ENCODE measurements at places on chromosomes 5 and 9.

- no peak for DNase-seq
Measured at GRCh38 chr5:9562141-9562540, 16.3 kb upstream of the SEMA5A start.

DNA sequence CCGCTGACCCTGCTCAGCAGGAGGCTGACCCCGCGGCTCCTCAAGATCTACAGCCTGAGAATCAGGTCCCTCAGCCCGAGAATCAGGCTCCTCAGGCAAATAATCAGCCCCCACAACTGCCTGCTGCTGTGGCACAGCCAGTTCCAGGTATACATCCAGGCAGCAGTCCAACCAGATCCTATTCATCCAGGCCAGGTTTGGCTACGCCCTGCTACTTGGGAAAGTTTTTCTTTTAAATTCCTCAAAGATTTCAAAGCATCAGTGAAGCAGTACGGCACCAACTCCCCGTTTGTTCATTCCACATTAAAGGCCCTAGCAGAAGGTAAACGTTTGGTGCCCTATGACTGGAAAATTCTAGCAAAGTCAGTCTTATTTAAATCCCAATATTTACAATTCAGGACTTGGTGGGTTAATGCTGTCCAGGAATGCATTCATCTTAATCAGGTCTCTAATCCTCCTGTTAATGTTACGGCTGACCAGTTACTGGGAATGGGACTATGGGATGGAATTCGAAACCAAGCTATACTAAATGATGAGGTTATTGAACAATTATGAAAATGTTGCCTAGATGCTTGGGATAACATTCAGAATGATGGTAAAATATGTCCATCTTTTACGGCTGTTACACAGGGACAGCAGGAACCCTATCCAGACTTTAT lies 102.3 kb downstream of the SYK start:
- DNase-seq: no peak

DNA sequence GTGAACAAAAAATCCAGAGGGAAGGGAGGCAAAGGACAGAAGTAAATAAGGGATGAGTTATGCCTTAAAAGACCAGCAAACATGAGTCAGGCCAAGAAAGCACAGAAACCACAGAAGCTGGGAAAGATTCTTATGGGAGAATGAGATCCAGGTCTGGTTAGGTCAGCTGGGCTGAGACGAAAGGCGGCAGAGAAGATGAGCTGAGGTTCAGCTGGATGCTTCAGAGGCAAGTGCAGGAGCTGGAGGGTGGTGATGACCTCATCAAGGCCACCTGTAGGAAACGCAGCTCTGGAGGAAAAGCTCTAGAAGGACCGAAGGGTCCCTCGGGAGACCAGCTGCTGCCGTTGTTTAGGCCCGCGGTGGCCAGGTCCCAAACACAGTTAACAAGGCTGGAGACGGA lies 152.0 kb downstream of the MYO10 start:
- no peak for DNase-seq

DNA sequence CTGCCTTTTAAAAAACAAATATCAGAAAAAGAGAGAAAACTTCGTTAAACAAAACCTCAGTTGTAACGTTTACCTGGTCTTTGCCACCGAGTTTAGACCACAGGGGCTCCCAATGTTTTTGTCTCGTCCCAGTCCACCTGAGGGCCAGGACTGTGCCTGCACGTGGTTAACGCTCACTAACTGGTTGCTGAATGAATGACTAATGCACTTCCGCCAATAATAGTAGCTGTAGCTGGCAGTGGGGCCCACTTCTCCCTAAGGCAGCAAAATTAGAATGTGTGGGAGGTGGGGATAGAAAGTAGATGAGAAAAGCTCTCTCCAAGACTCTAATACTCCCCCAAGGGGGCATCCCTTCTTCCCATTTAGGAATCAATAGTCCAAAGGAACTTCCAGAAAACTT lies 29.1 kb upstream of the MED27 start:
- no peak for DNase-seq

DNA sequence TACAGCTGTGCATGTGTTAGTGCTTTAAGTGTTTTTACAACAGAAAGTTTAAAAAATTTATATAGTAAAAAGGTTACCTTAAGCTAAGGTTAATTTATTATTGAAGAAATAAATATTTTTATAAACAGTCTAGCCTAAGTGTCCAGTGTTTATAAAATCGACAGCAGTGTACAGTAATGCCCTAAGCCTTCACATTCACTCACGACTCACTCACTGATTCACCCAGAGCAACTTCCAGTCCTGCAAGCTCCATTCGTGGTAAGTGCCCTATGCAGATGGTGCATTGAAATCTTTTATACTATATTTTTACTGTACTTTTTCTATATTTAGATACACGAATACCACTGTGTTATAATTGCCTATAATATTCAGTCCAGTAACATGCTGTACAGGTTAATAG lies 159.1 kb downstream of the ROR2 start:
- DNase-seq: no peak
